ENCODE measurements at places on chromosomes 5 and 9.

DNA sequence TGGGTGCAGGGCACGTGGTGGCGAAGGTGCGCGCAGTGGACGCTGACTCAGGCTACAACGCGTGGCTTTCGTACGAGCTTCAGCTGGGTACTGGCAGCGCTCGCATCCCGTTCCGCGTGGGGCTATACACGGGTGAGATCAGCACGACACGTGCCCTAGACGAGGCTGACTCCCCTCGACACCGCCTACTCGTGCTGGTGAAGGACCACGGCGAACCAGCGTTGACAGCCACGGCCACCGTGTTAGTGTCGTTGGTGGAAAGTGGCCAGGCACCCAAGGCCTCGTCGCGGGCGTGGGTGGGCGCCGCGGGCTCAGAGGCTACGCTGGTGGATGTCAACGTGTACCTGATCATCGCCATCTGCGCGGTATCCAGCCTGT, 2.1 kb downstream of the PCDHA2 start:
- DNase-seq = no peak

DNA sequence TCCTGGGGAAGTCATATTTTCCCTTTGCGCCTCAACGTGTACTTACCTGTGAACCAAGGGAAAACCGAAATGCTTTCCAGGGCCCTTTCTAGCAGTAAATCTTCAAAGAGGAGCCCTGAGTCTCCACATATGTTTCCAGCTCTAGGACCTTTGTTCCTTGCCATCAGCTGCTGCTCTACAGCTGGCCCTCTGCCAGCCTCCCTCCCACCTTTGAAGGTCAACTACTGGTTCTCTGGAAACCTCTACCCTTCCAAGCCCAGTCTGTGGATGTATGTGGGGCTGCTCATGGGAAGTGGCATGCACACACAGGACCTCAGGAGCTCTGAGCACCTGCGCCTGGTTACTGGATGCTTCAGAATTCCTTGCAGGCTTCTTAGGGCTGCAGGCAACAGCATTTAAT, 117.2 kb downstream of the PSD2 start:
- no peak for DNase-seq

DNA sequence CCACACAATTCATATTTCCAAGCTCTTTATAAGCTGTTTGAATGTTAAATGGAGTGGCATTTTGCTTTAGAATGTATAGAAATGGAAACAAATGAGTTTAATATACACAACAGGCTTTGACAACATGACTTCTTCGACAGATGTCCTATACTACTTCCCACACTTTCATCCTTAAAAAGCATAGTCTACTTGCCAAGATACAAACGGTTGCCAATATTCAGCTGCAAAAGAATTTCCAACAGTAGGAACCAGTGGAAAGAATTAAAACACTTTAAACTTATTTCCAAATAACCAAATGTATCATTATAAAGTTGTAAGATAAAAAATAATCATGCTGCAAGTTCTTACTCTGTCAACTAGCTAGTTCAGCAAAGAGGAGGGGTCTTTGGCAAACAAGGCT, 456.4 kb downstream of the PDE4D start:
- DNase-seq = no peak

DNA sequence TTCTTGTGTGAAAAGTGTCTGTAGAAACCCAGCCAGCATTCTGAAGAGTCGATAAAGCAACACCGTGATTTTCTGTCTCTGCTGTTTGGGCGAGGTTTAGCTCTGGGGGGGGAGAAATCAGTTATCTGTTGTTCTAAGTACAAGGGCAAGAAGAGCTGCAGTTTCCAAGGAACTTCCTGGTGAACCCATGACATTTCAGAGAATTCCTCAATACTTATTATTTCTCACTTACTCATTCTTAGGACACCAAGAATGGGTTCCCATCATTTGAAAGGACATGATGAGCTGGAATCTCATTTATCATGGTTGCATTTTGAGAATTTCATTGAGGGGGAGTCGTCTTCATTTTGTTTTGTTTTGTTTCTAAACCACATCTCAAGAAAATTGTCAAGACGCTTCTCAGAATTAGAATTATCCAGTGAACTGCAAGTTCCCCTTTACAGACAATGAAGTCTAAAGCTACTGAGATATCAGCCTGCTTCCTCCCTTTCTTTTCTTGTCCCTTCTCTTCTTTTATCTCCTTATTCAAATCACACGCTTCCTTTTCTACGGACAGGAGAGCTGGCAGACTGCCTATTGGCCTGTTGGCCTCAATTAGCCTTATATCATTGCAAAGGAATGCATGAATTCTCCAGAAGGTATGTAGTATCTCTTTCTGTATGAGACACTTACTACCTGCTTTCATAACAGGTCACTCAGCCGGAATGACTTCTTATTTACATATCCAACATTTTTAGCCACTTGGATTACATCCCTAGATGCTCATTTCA, 53.7 kb downstream of the ZNF462 start:
- no peak for DNase-seq

GRCh38 chr5:58019614-58020013, 440.3 kb downstream of the PLK2 start:
- no peak for DNase-seq

GRCh38 chr5:7714697-7715096, 136.2 kb downstream of the CFAP90 start:
- no peak for DNase-seq

Measured in activated CD8-positive, alpha-beta memory T cell treated with anti-CD3 and anti-CD28 coated beads for 4 hours (primary cell).